ENCODE measurements at places on chromosomes 5 and 9.

DNA sequence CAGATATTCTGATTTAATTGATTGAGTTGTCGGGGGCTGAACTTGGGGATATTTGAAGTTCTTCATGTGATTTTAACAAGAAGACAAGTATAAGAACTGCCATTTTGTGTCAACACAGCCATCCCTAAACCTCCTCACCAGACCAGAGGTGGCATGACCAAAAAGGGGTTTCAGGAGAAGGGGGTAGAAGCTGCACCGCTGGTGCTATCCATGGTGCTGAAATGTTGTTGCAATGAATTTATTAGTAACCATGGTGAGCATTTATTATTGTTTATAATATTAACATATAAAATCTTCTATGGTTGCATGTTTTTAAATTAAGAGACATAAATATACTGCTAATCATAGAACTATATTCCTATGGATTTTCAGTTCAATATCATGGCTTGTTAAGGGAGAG is 72.3 kb downstream of the GNA14 start:
- peak; percentile 75 for DNase-seq

- no peak for DNase-seq
These were observed 73.3 kb upstream of the TBCA start for GRCh38 chr5:77849308-77849900.

- DNase-seq = no peak
These were observed 102.6 kb upstream of the TBC1D2 start for GRCh38 chr9:98357921-98358535.

DNA sequence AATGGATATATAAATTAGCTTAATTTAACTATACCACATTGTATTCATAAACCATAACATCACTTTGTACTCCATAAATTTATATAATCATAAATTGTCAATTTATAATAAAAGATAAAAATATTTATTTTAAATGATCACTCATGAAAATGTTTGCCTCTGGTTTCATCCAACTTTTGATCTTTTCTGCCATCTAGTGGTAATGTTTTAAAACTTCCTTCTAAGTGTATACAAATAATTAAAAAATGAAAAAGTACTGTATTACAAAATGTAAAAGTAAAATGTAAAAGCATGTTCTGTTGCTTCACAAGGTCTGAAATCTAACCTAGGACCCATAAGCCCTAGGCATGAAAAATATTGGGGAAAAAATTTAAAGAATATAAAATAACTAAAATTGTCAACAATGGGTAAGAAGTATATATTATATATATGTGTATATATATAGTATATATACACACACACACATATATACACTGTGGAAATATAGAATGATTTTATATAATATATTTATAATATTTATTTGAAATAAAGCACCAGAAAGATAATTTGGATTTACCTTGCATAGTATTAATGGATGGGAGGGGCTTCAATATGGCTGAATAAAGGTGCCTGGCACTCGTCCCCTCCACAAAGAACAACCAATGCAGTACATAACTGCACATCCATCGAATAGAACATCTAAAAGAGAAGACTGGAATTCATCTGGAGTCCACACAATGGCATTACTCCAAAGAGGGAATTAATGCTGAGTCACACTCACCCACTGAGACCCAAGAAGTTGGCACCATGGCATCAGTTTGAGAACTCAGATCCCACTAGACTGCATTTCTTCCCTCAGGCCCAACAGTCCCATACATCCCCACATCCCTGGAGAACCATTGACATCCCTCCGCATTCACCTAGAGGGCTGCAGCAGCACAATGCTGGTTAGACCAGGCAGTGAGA is 32.5 kb downstream of the ANXA1 start:
- no peak for DNase-seq

- DNase-seq = no peak
These were observed 357.3 kb downstream of the SPOCK1 start for GRCh38 chr5:137141779-137142178.

- DNase-seq = no peak
These were observed 193.5 kb downstream of the CD180 start for GRCh38 chr5:67002832-67003684.

- peak; percentile 83 for DNase-seq
These were observed 95.5 kb downstream of the GHR start for GRCh38 chr5:42518595-42519221.

DNA sequence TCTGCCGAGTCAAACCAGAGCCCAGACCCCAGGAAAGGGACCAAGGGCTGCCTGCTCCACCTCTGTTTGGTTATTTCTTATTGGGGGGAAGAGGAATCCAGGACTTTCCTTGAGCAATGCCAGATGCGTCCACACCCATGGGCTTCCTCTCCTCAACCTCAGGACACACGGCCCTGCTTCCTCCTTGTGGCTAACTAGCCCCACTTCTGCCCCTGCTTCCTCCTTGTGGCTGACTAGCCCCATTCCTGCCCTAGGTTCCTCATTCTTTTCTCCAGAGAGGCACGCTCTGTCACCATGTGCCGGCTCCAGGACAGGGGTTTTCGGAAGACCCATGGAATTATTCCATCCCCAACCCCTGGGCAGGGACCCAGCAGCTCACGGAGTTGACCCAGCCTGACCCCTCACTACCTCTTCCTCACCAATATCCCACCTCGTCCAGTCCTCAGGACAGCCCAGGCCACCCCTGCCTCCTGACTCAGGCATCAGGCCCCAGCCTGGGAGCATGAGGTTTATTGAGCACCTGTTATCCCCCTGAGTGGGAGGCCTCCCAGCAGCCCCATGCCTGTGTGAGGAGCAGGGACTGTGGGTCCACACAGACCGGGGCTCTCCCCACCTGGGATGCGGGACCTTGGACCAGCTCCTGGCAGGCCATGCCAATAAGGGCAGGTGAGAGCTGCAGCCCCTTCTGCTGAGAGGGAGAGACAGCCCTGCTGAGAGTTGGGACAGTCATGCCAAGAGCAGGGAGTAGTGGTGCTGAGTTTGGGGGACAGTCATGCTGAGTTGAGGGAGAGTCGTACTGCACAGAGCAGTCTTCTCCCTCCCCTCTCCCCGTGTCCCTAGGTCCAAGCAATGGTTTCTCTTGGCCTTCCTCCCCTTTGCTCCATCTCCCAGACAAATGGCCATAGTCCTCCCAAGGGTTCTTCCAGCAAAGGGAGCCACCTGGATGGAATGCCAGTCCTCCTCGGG is 11.8 kb upstream of the FCN1 start:
- no peak for DNase-seq

DNA sequence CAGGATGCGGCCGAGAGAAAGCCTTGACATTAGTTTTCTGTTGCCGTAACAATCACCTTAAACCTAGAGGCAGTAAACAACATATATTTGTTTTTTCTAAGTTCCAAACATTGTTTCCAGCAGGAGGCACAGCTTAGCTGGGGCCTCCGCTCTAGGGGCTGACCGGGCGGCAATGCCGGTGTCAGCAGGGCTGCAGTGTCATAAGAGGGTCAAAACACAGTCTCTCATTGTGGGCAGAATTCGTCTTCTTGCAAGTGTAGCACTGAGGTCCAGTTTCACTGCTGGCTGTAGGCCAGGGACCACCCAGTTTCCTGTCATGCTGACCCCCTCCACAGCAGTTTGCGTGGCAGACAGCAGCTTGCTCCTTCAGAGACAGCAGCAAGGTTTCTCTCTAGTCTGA is 186.2 kb downstream of the PJA2 start:
- peak; percentile 53 for DNase-seq

- DNase-seq = no peak
These were observed 185.4 kb downstream of the GABBR2 start for GRCh38 chr9:98523231-98523901.

GRCh38 chr5:36239370-36240293 is 2.1 kb downstream of the NADK2 start:
- DNase-seq = no peak

DNA sequence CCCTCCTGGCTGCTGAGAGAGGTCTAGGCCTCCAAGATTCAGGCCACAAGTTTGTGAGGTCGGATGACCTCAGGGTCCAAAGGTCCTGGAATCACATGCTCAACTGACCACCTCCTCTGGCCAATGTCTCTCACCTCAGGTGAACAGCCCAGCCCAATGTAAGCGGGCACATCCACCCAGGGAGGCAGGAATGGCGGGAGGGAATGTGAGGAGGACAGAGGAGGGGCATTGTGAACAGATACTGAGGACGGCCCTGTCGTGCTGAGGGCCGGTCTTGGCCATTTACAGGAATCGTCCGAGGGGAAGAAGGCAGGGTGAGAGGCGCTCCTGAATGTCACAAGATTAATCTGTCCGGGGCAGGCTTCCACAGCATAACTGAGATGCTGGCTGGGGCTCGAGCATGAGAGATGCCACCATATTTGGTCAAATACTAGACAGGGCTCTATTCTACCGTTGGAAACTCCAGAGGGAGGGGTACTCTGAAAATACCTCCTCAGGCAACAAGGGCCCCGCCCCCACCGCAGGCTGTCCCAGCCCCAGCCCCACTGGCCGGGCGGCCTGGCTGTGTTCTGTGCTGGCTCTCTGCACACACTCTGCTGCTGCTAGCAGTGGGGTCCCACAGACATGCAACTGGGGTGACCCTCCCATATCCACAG is 1.5 kb upstream of the IL17B start:
- DNase-seq = no peak

GRCh38 chr5:73921741-73922140 is 295.7 kb downstream of the ARHGEF28 start:
- no peak for DNase-seq

DNA sequence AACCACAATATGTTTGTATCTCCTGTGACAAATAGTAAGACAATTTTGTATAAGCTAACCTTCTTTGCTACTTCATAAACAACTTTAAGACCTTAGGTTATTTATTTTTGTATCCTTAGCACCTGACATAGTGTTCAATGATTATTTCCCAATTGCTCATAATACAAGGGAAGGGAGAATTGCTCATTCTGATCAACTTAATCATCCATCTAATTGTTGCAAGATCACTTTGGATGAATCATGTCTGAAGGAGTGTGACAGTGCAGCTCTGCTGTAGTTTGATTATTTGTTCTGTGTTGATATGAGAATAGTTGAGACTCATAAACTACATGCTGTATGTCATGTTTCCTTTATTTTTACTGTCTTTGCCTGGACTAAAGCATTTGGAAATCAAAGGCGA is 721.3 kb upstream of the SEMA6A start:
- no peak for DNase-seq

- DNase-seq = no peak
These were observed 701.7 kb downstream of the SEMA5A start for GRCh38 chr5:8844206-8844605.

DNA sequence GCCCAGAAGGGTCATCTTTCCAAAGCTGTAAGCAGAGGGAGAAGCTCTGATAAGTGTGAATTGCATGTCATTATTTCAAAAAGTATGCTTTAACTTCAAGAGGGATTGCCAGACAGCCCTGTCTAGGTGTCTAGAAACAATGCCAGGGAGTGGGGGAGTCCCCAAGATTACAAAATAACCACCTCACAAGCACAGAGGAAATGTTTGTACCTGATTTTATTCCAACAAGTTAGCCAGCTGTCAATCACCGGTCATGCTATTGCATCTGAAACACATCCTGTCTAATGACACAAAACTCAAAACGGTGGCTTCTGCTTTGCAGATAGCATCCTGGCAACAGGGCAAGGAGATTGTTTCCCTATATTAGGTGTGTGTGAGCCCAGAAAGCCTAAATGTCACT is 154.2 kb upstream of the WWC1 start:
- no peak for DNase-seq

DNA sequence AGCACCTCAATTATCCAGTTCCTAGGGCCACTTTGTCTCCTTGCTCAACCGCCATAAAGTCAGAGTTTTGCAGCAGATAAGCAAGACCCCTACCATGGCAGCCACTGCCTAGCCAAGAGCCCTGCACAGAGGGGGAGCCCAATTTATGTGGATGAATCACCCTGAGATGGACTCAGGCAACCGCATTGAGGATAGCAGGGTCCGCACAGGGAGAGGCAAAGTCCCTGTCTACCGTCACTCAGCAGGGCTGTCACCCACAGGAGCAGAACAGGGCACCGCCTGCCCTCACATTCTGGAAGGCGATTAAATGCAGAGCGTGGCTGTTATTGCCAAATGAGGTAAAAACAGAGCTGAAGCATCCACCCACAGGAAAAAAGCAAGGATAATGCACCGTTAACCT is 1.7 kb downstream of the FBP2 start:
- no peak for DNase-seq

DNA sequence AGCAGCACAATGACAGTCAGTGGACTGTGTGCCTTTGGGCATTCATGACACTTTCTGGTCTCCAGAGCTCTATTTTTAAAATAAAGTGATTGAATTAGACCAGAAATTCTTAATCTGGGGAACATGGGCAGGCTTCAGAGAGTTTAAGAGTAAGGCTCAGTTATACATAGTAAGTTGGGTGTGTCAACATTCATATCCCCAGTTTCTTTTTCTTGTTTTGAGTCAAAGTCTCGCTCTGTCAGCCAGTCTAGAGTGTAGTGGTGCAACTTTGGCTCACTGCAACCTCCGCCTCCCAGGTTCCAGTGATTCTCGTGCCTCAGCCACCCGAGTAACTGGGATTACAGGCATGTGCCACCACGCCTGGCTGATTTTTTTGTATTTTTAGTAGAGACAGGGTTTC is 13.7 kb upstream of the KIF4B start:
- no peak for DNase-seq

GRCh38 chr5:53508125-53508524 is 27.7 kb downstream of the FST start:
- DNase-seq = no peak
